ENCODE measurements at places on chromosomes 1 and 21. TPM values are rescaled to one million over a fixed set of nuclear protein-coding genes. Genes with fewer than 3 reads are reported as not detected.

PTGFR gene
- 2.3 TPM for total RNA-seq

HES4 gene
- total RNA-seq: 7.2 TPM

HCN3 gene
- 0.82 TPM for total RNA-seq

PRR9 gene
- not detected for total RNA-seq

C1QTNF12 gene
- 1.2 TPM for total RNA-seq

GABPA gene
- 22.3 TPM for total RNA-seq

TMEM201 gene
- total RNA-seq: 35.1 TPM

ARMH1 gene
- 0.64 TPM for total RNA-seq

GPR3 gene
- 1.3 TPM for total RNA-seq

HES2 gene
- total RNA-seq: not detected

TAS1R1 gene
- not detected for total RNA-seq

CFHR3 gene
- total RNA-seq: not detected

FCRLA gene
- 0.49 TPM for total RNA-seq

CFAP298 gene
- 26.4 TPM for total RNA-seq

ADGRB2 gene
- total RNA-seq: 1.8 TPM

TPTE gene
- total RNA-seq: not detected

PCP4L1 gene
- 0.45 TPM for total RNA-seq

GART gene
- 60.7 TPM for total RNA-seq

CYB5RL gene
- total RNA-seq: 6.4 TPM

OSCP1 gene
- total RNA-seq: 3.1 TPM

CELA3A gene
- total RNA-seq: not detected

Measured in psoas muscle (tissue), 8 donors.